ENCODE measurements at places on chromosomes 7 and 10. TPM values are rescaled to one million over a fixed set of nuclear protein-coding genes. Genes with fewer than 3 reads are reported as not detected.

DNA sequence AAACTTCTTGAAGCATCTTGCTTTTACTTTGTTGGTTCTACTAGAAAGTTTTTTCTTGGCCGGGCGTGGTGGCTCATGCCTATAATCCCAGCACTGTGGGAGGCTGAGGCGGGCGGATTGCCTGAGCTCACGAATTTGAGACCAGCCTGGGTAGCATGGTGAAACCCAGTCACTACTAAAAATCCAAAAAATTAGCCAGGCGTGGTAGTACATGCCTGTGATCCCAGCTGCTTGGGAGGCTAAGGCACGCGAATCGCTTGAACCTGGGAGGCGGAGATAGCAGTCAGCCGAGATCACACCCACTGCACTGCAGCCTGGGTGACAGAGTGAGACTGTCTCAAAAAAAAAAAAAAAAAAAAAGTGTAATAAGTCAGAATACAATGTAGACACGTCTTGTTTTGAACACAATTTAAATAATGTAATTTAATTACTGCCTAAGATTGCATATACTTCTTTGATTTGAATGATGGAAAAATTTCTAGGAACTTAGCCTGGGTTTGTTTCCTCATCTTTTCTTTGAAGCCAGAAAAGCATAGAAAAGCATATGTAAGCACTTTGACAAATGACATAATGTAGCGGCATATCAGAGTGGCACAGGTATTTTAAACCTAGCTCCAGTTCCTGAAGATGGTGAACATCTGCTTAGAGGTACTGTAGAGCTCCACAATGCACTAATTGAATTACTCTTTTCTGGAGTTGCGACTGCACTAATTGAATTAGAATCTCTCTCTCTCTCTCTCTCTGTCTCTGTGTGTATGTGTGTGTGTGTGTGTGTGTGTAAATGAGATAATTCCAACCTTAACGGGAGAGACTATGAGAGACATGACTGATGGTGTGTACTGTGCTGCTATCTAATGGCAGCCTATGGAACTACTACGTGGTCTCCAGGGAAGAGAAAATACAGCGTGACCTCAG lies 87.8 kb downstream of the BTRC start:
- DNase-seq: peak; percentile 33

Gene WASHC2C
- 56.2 TPM for polyA plus RNA-seq

DNA sequence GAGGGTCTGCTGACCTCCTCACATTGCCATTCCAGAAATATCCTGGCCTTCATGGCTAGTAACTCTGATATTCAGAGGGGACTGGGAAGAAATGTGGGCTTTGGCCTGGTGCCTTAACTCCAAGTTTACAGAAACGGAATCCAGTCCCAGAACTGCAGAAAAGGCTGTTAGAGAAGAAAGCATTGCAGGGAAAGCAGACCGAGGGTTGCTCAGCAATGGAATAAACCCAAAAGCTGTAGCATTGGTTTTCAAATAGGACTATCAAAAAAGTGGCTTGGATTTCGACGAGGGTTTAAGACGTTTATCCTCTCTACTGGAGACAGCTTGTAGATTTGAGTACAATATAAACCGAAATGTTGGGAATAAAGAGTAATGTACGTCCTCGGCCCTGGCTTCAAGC lies 425.8 kb upstream of the FOXK1 start:
- no peak for DNase-seq

- DNase-seq: no peak
Measured at GRCh38 chr7:37916673-37917660, at the start of gene SFRP4. SFRP4 (minus strand) TSS chr7:37916817; CDS start chr7:37916537, 280 bp downstream.

GRCh38 chr7:17787257-17787656 lies 153.0 kb downstream of the SNX13 start:
- no peak for DNase-seq

GRCh38 chr7:22781230-22781711 lies 41.4 kb downstream of the TOMM7 start:
- no peak for DNase-seq

Gene SEMA3C
- polyA plus RNA-seq: 23.3 TPM

Gene LEP
- 0.19 TPM for polyA plus RNA-seq

DNA sequence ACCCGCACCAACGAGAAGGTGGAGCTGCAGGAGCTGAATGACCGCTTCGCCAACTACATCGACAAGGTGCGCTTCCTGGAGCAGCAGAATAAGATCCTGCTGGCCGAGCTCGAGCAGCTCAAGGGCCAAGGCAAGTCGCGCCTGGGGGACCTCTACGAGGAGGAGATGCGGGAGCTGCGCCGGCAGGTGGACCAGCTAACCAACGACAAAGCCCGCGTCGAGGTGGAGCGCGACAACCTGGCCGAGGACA lies 1.6 kb downstream of the VIM start:
- peak; percentile 35 for DNase-seq

Gene ACTL6B
- not detected for polyA plus RNA-seq

Gene CPXM2
- 6.4 TPM for polyA plus RNA-seq

DNA sequence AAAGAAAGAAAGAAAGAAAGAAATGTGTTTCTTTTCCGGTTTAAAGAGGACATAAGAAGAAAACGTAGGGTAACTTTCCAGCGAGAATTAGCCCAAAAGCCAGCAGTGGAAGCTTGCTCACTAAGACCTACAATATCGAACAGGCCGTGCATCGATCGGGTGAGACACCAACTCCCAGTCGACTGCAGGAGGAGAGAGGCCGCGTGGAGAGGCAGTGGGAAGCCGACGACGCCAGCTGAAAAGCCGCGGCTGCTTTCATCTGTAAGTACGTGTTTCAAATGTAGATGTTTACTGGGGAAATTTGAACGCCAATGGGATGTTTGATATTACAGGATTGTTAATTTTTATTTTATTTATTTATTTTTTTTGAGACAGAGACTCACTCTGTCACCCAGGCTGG lies 28.6 kb upstream of the GIMAP8 start:
- DNase-seq: no peak

- DNase-seq: no peak
Measured at GRCh38 chr10:75091146-75091545, 20.3 kb upstream of the SAMD8 start.

Gene HMX2
- polyA plus RNA-seq: 1.4 TPM

Gene NPC1L1
- polyA plus RNA-seq: 2.5 TPM

GRCh38 chr7:115962340-115962739 lies 68.2 kb downstream of the TFEC start:
- DNase-seq: no peak

Gene PFKFB3
- polyA plus RNA-seq: 33.9 TPM

- no peak for DNase-seq
Measured at GRCh38 chr10:112491144-112491543, 44.1 kb downstream of the VTI1A start.

- DNase-seq: no peak
Measured at GRCh38 chr7:54827734-54828133, 68.7 kb upstream of the SEC61G start.

Gene GPER1
- 5.4 TPM for polyA plus RNA-seq

DNA sequence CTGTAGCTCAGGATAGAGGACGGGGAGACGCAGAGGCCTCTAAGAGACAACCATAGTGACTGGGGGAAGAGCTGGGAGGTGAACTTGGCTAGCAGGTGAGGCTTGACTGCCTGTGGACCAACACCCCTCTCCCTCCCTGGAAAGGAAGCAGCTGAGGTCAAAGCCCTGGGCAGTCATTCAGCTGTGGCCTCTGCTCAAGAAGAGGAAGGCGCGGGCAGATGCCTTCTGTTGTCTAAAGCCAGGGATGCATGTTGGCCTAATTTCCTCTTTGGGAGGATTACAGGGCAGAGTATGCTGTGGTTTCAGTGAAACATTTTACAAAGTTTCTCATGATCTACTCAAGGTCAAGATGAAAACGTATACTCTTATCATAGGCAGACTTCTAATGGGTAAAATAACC lies 327.1 kb downstream of the PRPF18 start:
- DNase-seq: no peak

Gene TLX1
- polyA plus RNA-seq: 0.06 TPM

DNA sequence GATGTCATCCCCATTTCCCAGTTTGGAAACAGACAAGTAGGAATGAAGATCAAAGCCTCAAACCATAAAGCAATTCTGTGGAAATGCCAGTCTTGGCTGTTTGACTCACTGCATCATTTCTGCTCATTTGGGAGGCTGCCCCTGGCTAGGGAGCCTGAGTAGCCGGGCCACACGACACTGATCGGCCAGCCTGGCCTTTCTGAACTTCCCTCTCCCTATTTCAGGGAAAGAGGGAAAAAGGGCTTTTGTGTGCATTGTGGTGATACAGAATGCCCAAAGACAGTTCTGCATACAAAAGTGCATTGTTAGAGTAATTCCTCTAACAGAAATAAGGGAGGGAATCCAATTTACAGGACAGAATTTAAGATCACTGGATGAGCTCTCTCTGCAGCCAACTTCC lies 41.7 kb upstream of the OPALIN start:
- DNase-seq: no peak

- no peak for DNase-seq
Measured at GRCh38 chr7:148527717-148528168, 62.8 kb upstream of the C7orf33 start.

GRCh38 chr7:19519443-19520021 lies 189.3 kb downstream of the POLR1F start:
- no peak for DNase-seq

DNA sequence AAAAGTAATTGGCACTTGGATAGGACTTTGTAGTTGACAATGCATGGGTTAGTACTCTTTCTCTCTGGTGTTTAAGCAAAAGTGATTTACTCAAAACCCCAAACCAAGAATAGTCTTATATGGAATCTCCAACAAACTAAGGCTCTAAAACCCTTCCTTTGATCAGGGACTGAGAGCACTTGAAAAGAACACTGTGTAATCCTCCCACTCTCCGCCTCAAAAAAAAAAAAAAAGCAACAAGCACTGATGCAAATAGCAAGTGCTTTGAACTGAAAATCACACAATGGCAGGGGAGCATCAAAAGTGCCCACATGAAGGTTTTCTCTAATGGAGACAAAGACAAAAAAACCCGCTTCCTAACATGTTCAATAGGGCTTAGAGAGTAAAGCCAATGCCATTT lies 467.9 kb upstream of the AUTS2 start:
- DNase-seq: peak; percentile 2

Gene PON1
- polyA plus RNA-seq: 1.2 TPM

Gene CYP26C1
- polyA plus RNA-seq: 0.07 TPM

Gene DNAJC9
- 34.2 TPM for polyA plus RNA-seq

Gene MACROH2A2
- 76.9 TPM for polyA plus RNA-seq

Data from right renal cortex interstitium (tissue), 3 donors.